ENCODE measurements at places on chromosomes 11 and 22.

- no peak for DNase-seq
These were observed 232.6 kb upstream of the MPPED2 start for GRCh38 chr11:30818721-30819120.

DNA sequence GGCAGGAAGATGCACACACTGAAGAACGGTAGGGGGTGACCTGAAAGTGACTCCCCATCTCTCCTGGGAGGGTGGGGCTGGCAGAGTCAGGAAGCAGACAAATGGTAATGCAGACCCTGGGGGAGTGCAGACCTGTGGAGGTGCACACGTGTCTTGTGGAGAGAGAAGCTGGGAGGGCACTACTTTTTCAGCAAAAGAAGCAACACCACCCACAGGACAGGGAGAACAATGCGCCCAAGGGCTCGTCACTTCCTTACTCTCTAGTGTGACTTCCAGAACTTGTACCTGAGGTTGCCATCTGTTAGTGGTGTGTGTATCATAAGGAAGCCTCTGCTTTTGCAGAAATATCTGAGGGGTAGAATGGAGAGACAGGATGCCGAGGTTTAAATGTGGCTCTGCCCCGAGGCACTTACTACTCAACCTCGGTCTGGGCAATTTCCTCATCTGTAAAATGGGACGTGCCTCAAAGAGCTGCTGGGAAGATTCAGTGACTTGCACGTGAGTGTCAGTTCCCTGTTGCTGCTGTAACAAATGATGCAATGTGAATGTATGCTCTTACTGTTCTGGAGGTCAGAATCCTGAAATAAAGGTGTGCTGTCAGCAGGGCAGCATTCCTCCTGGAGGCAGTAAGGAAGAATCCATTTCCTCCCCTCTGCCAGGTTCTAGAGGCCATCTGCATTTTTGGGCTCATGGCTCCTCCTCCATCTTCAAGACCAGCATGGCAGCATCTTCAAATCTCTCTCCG, 323.4 kb downstream of the SHANK2 start:
- no peak for DNase-seq

DNA sequence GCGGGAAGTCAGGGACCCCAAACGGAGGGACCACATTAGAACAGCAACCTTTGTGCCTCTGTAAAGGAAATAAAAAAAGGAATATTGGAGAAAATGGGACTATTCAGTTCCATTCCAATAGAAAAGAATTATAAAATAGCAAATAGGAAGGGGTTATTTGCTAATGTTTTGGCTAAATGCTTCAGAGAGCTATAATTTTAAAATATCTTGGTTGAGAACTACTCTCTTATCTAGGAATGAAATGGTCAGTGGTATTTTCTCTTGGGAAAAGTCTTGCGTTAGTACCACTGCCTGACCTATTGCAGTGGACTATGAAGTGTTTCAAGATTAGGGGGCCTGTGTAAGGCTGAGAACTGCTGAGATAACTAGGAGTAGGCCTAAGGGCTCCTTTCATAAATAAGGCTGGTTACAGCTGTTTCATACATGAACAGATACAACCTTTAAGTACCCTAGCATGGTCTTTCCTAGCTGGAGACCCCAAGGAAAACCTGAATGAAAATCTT, 6.9 kb upstream of the WEE1 start:
- DNase-seq: no peak

DNA sequence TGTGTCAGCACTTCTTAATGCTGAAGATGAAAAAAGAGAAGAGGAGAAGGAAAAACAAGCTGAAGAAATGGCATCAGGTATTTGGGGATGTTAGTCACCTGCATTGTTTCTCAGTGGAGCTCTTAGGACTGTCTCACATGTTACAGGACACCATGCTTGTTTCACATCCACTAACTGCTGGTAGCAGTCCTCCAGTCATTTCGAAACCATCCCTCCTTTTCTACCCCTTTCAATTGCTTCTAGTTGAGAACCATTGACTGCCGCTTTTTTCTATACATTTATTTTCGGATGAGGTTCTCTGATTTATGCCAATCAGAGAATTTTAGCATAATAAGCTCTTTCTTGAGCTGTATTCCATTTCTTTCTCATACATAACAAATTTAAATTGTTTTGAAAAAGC, 21.5 kb downstream of the BIRC2 start:
- DNase-seq: no peak

GRCh38 chr11:19560156-19560555, 152.5 kb upstream of the NAV2 start:
- DNase-seq: no peak

GRCh38 chr22:30250661-30251267, 4.2 kb upstream of the LIF start:
- peak; percentile 82 for DNase-seq

- no peak for DNase-seq
These were observed 718.9 kb downstream of the BRD1 start for GRCh38 chr22:49108636-49109315.

DNA sequence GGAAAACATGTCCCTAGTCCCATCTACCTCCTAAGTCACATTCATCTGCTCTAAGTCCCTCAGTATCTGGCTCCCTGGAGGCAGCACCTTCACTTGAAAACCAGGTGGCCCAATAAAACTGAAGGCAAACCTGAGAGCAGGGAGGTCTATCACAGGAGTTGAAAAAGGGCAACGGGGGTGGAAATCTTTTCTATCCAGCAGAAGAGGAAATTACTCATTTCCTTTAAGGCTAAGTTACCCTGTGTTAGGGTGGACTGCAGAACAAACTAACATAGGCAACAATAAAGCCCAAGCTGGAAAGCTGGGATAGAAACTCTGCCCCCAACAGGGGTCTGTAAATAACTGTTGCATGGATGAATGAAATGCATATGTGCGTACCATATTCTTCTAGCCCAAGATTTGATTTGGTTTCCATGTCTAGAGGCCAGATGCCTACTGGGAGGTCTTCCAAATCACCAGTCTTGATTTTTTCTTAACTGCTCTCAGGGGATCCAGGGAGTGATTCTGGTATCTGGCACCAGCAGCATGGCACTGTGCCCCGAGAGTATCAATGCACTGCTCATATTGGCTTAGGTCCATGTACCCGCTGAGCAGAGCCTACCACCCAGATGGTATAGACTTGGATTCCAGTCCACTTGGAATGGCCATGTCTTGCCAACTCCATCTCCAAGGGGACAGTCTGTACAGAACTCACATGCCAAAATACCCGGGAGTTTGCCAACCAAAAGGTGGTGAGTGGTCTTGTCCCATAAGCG, 350.0 kb upstream of the NCAM1 start:
- DNase-seq: no peak

DNA sequence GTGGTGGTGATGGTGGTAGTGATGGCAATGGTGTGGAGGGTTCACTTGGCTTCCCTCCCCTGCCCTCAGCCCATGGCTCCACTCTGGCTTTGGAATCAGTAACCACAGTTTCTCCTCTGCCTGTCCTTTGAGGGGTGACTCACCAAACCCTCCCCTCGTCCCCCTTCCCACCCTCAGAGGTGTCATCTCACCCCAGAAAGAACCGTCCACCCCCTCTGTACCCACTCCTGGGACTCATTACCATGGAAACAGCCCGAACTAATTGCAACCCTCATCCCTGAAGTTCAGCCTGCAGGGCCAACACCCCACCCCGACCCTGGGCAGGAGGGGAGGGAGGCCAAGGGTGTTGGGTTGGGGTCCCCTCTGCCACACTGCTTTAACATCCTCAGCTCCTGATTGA, 26.6 kb downstream of the PHLDB1 start:
- peak; percentile 15 for DNase-seq

GRCh38 chr11:3824714-3825472, 15.9 kb downstream of the RHOG start:
- peak; percentile 37 for DNase-seq

DNA sequence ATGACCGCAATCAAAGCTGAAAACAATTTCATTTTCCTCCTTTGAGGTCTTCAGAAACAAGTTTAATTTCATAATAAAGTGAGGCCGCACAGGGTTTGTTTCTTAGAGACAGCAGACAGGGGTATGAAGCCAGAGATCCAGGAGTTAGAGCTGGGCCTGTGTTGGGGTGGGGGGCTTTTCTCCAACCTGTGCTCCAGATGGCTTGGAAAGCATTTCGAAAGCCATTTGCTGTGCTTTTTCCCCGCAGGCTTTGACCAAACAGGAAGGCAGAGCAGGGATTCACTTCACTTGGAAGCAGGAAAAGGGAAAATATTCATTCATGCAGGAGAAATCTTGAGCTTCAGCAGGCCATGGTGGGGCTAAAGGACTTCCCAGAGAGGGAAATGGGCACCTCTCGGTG, 617.4 kb downstream of the SOX6 start:
- DNase-seq: no peak

- no peak for DNase-seq
These were observed 789 bp downstream of the SPECC1L start for GRCh38 chr22:24271386-24271854.

Data from RPMI7951 (cell line).